ENCODE measurements at places on chromosomes 13 and 19.

GRCh38 chr13:20362484-20363041 is 130.4 kb upstream of the GJB6 start:
- no peak for DNase-seq

DNA sequence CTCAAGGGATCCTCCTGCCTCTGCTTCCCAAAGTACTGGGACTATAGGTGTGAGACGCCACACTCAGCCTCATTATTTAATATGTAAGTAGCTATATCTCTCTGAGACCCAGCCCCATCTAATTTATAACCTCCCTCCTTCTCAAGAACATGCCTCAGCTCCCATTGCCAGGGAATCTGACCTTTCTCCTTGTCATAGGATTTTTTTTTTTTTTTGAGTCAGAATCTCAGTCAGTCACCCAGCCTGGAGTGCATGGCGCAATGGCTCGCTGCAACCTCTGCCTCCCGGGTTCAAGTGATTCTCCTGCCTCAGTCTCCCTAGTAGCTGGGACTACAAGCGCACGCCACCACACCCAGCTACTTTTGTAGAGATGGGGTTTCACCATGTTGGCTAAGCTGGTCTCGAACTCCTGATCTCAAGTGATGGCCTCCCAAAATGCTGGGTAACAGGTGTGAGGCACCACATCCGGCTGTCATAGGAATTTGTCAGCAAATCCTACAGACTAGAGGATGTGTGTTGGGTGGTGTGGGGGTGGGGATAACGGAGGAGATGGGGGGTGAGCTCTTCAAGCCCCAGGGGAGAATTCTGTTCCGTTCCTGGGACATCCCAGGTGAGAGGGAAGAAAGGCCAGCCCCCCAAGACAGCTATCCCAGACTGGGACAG is 5.1 kb upstream of the EPS8L1 start:
- no peak for DNase-seq

GRCh38 chr13:110374431-110375370 is 67.6 kb downstream of the COL4A2 start:
- no peak for DNase-seq

GRCh38 chr19:35657904-35658700 is 8.2 kb upstream of the UPK1A start:
- DNase-seq, result no peak

GRCh38 chr13:111397202-111397880 is 76.9 kb downstream of the TEX29 start:
- no peak for DNase-seq

DNA sequence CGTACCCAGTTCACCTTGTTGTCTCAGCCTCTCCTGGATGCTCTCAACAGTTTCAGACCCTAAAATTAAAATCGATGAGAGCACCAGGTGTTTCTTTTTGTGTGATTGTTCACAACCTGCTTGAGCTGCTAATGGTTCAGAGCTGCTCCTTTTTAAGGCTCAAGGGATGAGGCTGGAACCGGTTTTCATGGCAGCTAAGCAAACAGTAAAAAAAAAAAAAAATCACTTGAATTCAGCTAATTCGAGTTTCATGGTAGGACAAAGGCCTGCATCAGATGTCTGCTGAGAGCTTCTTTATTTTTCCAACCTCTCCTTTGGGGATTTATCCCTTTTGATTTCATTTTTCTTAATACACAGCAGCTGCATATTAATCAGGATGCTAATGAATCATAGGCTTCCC is 6.5 kb downstream of the SYCE2 start:
- DNase-seq, result no peak

DNA sequence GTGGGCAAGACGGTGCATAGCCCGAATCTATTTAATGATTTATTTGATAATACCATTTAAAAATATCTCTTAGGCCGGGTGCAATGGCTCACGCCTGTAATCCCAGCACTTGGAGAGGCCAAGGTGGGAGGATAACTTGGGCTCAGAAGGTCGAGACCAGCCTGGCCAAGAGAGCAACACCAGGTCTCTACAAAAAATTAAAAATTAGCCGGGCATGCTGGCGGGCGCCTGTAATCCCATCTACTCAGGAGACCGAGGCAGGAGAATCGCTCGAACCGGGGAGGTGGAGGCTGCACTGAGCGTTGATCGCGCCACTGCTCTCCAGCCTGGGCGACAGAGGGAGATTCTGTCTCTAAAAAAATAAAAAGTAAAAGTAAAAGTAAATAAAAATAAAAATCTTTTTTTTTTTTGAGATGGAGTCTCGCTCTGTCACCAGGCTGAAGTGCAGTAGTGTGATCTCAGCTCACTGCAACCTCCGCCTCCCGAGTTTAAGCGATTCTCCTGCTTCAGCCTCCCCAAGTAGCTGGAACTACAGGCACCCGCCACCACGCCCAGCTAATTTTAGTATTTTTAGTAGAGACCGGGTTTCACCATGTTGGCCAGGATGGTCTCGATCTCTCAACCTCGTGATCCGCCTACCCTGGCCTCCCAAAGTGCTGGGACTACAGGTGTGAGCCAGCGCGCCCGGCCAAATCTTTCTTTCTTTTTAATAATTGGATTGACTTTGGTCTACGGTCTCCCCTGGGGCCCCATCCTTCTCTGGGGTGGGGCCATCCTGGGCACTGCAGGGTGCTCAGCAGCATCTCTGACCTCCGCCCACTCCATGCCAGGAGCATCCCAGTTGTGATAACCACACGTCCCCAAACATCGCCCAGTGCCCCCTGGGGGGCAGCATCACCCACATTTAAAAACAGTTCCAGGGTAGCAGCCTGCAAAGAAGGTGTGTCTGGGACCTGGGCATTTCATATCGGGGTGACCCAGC is 90.7 kb downstream of the GNG7 start:
- no peak for DNase-seq

- no peak for DNase-seq
Observed at GRCh38 chr13:41145136-41145908, 12.7 kb upstream of the KBTBD6 start.

DNA sequence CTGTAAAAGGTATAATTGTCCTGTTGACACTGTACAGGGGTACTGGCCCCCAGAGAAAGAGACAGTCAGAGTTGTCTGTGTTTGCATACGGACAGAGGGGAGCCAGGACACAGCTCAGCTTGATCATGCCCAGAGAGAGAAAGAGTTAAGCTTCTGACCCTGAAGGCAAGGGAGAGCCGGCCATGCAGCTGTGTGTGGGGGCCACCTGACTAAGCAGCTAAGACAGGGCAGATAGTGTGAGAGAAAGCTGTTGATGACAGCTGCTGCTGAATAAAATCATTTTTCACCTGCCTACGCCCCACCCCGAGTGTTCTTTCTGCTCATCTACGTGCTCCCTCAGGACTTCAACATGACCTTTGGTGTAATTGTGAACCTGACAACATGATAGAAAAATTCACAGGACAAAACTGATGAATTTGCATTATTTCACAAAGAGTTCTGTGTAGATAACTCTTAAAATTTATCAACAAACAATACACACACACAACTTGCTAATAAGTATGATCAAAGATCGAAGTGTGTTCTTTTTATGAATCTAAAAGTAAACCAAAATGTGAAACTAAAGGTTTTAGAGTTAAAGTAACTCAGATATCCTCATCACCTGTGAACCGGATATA is 1294.3 kb upstream of the ATXN8OS start:
- DNase-seq, result no peak

DNA sequence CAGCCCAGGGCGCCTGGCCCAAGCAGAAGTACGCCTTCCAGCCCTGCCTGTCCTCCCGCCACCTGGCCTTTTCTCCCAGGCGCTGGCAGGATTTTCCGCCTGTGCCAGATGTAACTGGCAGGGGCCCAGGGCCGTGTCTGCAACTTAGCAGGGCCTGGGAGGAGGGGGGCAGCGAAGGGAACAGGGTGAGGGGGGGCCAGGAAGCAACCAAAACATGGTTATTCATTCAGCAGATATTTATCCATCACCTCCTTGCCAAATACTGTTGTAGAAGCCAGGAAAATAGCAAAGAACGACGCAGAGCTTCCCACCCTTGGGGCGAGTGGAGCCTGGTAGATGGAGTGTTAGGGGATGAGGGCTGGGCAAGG is 5.6 kb downstream of the TLE6 start:
- DNase-seq, result no peak

DNA sequence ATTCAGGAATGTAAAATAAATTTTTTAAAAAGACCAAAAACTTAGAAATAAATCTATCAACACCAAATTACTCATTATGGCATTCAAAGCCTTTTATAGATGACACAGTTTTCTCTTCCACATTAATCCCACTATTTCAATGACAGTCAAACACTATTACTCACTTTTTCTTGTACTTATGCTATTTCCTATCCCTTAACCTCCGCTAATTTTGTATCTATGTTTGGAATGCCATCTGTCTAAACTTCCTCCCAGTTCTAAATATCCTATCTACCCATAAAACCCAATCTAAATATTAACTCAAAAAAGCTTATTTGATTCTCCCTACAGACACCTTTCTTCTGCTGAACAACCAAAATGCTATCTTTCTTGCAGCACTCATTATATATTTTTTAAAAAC is 203.5 kb downstream of the ENOX1 start:
- no peak for DNase-seq

DNA sequence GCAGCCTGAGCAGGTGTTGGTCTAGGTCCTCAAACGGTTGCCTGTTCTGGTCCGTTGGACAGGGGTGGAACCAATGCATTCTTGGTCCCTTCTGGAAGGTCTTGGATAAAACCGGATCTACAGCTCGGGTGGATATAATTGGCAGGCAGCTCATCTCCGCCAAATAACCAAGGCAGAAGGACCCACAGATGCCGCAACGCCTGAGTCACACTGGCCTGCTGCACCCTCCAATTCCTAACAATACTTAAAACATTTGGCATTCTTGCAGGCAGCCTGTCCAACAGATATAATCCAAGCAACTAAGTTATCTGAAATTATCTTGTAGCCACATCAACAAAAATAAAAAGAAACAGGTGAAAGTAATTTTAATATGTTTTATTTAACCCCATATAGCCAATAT is 59.0 kb upstream of the FGF14 start:
- DNase-seq, result no peak

DNA sequence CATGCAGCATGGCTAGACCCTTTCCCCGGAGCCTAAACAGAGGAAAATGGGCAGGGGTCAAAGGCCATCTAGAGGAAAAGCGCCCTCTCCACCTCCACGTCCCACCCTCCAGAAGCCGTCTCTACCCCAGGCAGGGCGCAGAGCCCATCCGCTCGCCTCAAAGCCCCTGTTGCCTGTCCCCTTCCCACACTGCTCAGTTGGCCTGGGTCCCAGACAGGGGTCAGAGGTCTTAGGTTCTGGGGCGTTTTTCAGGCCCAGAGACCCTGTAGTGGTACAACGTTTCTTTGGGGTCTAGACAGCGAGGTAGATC is 285 bp downstream of the TMEM143 start:
- DNase-seq, result peak; percentile 48

GRCh38 chr13:101452519-101453485 is at the start of gene ITGBL1:
Gene ITGBL1, plus strand, starts transcription at chr13:101452675. Its CDS starts 159 bp downstream, at chr13:101452834.
- DNase-seq, result no peak

GRCh38 chr13:109615721-109616420 is 170.5 kb downstream of the IRS2 start:
- no peak for DNase-seq

DNA sequence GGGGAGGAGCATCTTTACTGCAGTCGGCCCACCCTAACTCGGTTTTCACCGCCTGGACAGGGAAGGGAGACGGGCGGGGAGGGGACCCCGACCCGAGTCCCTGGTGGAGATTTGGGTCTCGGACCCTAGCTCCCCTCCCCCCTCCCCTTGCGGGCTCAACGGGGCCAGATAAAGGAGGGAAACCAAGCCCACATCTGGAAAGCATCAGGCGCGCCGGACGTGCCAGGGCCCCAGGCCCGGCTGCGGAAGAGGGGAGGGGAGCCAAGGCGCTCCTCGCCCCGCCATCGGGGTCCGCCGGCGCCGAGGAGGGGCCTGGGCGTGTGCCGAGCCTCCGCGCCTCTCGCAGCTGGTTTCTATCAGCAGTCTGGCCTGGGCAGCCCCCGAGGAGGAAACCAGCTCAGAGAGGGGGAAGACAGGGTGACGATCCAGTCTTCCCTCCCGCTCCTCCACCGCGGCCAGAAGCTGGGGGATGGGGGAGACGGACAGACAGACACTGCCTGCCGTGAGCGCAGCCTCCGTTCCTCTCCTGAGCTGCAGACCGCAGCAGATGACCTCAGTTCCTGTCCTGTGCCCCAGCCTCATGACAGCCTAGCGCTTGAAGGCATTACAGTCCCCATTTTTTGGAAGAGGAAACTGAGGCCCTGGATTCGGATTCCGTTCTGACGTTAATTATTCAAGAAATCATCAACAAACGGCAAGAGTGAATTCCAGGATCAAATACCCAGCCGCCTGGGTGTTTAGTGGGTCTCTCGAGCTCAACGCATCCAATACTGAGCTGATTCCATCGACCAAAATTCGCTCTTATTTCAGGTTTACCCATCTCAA is 3.6 kb upstream of the GNG8 start:
- DNase-seq, result no peak

DNA sequence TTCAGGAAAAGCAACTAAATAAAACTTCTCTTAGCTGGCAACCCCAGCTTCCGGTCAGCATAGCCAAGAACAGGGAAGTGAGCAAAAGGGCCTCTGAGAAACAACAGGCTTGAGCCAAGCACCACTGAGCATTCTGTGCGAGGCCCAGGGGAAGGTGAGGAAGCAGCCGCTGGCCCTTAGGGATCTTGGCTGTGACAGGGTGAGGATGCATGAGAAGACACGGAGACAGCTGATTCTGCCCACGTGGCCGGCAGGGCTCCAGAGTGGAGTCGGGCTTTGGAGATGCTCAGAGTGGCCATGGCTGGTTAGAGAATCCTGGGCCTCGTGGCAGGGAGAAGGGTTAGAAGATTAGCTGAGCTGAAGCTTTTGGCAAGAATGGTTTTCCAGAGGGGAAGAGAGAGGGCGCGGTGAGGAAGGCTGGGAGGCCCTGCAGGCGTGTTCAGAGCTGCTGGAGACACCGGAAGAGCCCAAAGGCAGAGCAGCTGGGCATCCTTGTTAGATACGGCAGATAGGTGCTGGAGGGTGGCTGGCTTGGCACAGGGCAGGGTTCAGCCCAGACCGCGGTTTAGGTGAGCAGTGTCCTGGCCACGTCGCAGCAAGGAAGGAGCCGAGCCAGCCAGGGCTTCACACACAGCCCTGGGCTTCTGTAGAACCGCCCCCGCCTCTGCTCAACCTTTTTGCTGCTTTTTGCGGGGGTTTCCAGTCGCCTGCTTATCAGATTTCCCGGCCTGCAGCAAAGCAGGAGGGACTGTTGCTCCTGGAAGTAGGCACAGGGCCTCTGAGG is 17.3 kb downstream of the UPF1 start:
- no peak for DNase-seq

DNA sequence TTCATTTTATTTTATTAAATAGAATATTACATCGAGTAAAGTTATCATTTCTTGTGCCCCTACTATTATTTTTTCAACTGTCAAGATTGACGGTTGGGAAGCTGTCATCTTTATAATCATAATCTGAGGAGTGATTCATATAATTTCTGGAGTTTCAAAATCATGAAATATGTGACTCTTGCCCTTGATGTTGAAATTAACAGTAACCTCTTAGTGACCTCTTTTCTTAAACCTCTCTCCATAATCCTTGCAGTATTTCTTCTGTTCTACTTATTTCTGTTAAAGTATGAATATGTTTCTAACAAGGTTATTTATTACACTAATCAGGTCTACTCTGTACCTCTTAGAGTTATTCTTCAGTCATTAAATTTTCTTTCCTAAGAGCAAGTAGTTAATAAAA is 663.8 kb downstream of the LIG4 start:
- DNase-seq, result no peak

- no peak for DNase-seq
Observed at GRCh38 chr19:42311657-42312056, 1.5 kb upstream of the TMEM145 start.

- DNase-seq, result no peak
Observed at GRCh38 chr19:1855828-1856255, 7.5 kb downstream of the KLF16 start.

GRCh38 chr19:21328406-21328805 is 804 bp downstream of the ZNF708 start:
- no peak for DNase-seq

- DNase-seq, result no peak
Observed at GRCh38 chr19:16779539-16780163, 49.5 kb upstream of the SIN3B start.
